HS-27A (cell line): ENCODE measurements at places on chromosomes 6 and 20.

DNA sequence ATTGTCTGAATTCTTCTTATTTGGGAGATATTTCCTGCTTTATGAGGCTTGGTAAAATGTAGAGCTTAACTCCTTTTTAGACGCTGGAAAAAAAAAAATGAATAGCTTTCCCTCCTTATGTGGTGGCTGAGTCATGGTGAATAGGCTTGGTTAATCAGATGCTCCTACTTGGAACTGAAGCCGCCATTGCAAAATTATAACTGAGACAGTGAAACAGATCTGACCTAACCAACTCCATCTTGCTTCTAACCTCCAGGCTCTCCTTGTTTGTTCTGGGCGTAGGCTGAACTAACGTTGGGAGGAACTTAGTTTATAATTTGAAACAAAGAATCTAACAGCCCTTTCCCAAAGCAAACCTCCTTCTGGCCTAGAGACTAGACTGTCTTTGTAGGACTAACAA, 43.2 kb upstream of the PLCB4 start:
- no peak for DNase-seq

DNA sequence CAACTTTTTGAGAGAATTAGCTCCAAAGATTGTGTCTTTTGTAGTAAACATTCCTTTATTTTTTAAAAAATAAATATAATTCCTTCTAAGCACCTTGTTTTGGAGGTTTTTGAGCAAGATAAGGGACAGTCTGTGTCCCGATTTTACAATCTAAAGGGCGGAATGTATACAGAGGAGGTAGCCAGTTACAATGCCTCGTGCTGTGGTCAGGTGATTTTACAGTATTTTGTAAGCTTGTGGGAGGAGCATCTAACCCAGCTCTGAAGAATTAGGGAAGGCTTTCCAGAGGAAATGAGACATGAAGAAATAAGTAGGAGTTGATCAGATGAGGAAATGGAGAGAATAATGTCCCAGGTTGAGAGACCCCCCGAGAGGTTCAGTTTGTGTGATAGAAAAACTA, 1.3 kb downstream of the HINT3 start:
- DNase-seq: no peak

DNA sequence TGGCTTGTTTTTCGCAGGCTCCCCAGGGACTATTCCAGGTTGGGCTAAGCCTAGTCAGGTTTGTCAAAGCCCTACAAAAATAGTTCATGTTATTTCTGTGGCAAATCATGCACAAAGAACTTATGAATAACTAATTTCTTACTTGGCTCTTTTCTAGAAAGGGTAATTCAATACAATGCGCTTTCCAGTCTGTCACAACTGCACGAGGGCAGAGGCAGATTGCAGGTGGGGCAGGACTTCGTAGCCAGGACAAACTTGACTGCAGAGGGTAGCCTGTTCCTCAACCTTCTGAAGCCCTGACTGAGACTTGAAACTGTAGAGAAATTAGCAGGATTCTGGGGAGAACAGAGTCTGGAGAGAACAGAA, 253.5 kb downstream of the QKI start:
- no peak for DNase-seq

GRCh38 chr6:1850121-1850839, 240.6 kb downstream of the FOXC1 start:
- no peak for DNase-seq

DNA sequence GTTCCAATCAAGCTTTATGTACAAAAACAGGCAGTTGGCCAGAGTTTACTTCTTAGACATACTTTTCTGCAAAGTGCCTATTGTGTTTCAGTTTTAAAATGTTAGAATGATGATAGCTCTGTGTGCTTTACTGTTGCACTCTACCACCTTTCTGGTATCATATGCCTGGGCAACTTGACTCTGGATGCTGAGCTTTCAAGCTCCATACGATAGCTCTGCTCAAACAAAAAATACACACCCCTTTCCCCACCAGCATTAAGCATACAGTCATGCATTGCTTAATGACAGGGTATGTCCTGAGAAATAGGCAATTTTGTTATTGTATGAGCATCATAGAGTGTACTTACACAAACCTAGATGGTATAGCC, 123.1 kb downstream of the RCAN2 start:
- no peak for DNase-seq

DNA sequence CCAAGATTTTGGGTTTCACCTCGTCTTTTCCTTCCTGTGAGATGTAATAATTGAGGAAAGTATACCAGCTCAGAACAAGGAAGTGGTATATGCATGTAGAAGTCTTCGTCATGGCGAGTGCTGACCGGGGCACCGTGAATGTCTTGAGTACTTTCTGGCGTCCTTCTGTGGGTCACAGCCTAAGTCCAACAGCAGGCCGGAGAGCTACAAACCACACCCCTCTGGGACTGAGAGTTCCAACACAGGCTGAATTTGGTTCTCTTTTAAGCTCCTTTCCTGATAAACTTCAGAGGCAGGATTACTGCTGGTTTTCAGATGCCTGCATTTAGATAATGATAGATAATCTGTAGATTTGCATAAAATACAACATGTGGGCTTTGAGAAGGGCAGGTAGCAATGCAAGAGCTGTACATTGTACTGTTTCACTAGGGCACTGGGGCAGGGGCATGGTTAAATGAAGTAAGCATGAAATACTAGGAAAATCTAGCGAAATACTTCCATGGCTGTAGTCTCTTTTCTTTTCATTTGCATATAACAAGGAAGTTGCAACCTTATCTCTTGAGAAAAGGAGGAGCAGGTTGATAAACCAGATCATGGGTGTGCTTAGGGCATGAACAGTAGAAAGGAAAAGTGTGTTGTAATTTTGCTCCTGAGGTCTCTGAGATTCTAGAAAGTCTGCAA, at the start of gene ADTRP:
ADTRP (minus strand) TSS at position 156 of the 681 bp plus-strand sequence; CDS start at position 112, 44 bp downstream.
- DNase-seq: no peak

DNA sequence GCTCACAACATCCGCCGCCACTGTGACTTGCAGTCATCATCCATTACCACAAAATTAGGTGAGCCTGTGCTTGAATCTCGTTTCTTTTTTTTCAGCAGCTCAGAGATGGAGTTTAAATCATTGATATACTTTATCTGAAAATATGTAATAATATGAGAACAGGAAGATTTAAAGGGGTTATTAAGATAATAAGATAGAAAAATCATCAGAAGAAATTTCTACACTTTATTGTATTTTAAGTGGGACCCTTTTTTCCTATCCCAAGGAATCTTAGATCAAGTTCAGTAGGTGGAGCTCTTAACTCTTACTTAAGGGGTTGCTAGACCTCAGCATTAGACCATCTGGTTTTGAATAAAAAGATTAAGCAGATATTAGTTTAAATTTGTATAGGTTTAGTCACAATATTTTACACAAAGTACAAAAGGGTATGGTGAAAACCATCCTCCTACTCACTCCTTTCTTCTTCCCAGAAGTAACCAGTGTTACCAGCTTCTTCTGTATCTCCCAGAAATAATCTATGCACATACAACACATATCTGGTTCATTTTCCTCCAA, 9.4 kb upstream of the NCOA7 start:
- peak; percentile 33 for DNase-seq

GRCh38 chr6:131275273-131275672, 140.0 kb downstream of the AKAP7 start:
- DNase-seq: no peak

- DNase-seq: no peak
Measured at GRCh38 chr20:57993716-57994431, 234.6 kb downstream of the ANKRD60 start.

DNA sequence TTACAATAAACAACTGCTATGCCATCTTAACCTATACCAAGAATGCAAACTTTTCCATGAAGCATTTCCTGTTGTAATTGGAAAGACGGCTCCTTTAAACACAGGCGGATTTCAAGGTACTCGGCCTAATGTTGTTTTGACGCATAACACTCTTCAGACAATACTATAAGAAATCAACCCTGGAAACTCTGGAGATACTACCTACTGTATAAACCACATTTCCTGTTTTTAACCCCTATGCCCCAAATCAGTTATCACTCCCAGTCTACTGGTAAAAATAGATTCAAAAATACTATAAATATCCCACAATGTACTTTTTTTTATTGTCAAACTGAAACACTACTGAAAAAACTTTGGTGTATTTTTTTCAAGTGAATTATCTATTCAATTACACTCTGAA, 118.1 kb downstream of the IRF4 start:
- DNase-seq: no peak

DNA sequence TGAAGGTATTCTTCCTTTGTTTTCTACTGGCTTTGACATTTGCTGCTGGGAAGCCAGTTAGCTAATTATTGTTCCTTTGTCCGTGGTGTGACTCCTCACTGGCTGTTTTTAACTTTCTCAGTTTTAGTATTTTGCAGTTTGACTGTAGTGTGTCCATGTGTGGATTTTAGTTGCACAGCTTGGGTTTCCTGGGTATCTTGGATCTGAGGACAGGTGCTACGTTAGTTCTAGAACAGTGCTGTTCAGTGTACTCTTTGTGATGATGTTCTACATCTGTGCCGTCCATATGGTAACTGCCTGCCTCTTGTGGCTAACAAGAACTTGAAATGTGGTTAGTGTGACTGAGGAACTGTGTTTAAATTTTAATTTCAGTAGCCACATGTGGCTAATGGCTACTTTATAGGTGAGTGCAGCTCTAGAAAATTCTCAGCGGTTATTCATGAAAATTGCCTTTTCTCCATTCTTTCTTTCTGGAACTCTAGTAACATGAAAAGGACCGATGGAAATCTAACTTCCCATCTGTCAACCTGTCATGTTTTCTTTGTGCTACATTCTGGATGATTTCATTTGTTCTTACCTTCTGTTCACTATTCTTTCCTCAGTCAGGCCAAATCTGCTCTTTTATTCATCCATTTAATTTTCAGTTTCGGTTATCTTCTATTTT, 7.4 kb downstream of the SNX9 start:
- DNase-seq: no peak

DNA sequence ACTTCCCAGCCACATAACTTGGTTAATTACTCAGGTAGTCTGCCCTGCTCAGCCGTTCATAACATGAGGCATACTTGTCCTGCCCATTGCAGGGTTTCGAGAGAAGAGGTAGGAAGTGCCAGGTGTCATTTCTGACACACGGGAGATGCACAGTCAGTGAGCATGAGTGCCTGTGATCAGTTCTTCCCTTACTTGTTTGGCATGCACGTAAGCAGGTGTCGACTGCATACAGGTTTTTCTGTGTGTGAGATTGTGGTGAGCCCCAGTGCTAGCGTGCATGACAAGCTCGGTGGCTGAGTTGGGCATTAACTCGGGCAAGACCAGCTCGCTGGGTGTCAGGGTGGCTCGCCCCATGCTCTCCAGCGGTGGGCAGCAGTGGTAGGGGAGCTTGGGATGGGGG, 51.2 kb upstream of the SLC22A1 start:
- no peak for DNase-seq

DNA sequence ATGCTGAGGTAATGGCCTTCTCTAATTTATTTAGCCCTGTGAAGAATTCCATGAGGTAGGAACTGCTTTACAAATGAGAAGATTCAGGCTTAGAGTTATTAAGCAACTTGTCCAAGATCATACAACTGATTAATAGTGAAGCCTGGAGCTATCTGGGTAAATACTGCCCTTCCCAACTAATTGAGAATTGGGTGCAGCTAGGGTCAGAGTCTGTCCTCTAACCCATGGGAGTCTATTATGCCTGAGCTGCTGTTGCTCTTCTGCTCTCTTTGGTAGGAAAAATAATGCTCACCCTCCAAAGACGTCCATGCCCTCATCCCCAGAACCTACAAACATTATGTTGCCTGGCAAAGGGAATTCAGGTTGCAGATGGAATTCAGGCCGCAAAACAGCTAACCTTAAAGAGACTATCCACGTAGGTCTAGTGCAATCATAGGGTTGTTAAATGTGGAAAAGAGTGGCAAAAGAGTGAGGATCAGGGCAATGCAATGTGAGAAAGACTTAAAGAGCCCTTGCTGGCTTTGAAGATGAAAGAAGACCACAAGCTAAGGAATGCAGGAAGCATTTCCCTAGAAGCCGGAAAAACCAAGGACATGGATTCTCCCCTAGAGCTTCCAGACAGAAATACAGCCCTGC, 90.1 kb downstream of the SPTLC3 start:
- no peak for DNase-seq

- no peak for DNase-seq
Measured at GRCh38 chr6:131724114-131724513, 13.3 kb upstream of the CTAGE9 start.

DNA sequence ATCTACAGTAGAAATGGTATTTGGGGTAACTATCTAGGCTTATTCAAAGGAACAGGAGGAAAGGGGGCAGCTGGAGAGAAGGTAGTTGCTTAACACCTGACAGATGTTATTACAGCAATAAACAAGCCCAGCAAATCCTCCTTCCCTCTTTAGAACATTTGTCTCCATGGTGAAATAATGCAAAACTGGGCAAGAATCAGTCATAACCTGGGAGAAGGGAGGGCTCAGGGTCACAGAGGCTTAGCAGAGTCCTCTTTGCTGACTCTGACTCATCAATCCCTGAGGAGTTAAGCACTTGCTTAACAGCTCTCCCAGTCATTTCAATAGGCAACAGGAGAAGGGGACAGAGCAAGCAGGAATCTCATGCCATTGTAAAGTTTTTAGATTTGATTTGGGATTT, 230.3 kb downstream of the IBTK start:
- DNase-seq: no peak

DNA sequence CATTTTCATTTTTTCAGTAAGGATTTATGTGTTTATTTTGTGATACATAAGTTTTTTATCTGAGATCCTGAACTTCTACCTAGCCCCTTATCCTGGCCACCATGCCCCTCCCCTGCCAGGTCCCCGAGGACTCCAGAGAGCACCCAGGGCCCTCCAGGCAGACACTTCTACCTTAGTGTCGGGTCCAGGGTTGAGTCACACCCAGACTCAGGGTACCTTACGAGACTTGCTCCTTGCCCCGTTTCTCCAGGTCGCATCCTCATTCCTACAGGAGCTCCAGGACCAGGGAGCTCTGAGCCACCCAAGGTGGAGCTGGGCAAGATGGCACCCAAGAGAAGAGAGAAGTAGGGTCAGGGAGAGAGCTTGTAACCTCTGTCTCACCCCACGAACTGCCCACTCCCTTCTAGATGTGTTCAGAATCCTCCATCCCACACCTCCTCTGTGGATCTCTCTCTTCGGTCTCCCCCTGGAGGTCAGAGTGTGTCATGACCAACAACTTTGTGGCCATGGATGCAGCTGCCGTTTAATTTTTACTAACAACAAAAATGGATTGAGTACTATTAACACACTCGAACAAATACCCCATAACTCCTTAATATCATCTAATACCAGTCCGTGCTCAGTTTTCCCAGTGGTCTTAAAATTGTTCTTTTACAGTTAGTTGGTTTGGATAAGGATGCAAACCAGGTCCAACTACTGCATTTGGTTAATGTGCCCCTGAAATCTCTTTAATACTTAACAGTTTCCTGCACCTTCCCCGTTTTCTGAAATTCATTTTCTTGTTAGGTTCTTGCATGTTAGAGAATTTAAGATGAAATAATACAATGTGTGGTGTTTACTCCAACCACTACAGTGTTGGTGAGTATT, 130.6 kb upstream of the INSM1 start:
- DNase-seq: peak; percentile 12

GRCh38 chr6:149834513-149835481, 29.4 kb downstream of the LRP11 start:
- DNase-seq: no peak

GRCh38 chr20:51001430-51002265, 21.3 kb downstream of the KCNG1 start:
- DNase-seq: no peak

GRCh38 chr20:53073636-53074415, 101.7 kb downstream of the TSHZ2 start:
- DNase-seq: no peak
